ENCODE measurements at places on chromosomes 3 and 15.

GRCh38 chr15:66724732-66725463, 22.9 kb downstream of the SMAD6 start:
- DNase-seq = no peak

DNA sequence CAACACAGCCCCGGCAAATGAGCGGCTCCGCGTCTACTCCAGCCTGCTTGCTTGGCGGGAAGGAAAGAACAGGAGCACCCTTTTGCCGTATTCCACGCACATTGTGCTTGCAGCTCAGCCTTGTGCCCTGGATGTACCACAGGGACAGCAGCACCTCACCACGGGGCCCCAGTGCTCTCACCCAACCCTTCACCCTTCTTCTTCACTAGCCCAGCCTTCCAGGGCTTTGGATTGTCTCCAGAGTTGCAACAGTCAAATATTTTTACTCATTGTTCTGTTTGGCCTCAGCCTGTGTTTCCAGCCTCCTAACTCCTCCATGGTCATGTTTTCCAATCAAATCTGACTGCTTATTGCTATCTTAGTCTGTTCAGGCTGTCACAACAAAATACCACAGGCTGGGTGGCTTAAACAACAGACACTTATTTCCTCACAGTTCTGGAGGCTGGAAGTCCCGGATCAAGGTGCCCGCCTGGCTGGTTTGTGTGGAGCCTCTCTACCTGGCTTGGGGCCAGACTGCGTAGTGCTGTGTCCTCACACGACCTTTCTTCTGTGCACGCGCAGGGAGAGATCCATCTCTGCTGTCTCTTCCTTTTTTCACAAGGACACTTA, 79.2 kb upstream of the ABHD17C start:
- DNase-seq = no peak

GRCh38 chr3:158802409-158803268, 785 bp downstream of the MFSD1 start:
- no peak for DNase-seq

GRCh38 chr3:45010811-45011333, 15.2 kb upstream of the CLEC3B start:
- no peak for DNase-seq

- no peak for DNase-seq
These were observed 21.1 kb upstream of the SLC41A3 start for GRCh38 chr3:126104742-126105605.

DNA sequence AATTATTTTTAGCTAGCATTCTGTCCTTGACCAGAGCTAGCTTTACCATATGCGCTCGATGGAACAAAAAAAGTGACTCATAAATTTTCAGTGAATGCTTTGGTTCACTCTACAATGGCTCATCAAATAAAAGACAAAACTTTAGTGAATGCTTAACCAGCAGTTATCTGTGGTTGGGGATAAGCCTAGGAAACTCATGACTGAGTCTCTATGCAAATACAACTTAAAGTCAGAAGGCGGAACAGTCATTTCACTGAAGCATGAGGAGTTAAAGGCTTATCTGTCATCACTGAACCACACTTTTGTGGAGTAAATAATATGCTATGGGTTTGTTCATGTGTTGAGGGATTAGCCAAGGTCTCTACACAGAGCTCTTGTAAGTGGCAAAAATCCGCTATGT, 308.4 kb downstream of the SQOR start:
- DNase-seq = no peak

DNA sequence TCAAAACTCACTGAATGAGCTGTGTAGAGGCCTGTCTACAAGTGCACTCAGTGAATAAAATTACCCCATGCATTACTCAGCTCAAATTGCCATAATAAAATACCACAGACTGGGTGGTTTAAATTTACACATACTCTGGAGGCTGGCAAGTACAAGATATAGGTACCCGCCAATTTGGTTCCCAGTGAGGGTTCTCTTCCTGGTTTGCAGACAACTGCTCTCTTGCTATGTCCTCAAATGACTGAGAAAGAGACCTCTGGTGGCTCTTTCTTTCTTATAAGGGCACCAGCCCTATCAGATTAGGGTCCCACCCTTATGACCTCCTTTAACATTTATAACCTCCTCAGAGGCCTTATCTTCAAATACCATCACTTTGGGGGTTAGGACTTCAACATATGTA, 237.0 kb downstream of the CPNE4 start:
- DNase-seq = no peak

GRCh38 chr3:196842567-196843434, 24.9 kb upstream of the SENP5 start:
- DNase-seq = no peak

DNA sequence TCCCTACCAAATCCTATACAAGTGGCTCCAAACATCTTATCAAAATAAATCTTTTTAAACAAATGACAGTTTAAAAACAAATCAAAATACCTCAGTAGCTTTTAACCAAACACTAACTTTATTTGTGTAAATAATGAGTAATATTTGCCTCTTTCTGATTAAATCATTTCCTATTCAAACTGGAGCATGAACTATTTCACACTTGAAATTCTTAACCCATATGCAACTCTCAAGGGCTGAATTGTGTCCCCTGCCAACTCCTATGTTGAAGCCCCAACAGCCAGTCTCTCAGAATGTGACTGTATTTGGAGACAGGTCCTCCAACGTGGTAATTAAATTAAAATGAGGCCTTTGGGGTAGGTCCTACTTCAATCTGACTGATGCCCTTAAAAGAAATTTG, 55.9 kb upstream of the MCTP2 start:
- no peak for DNase-seq

- DNase-seq = no peak
These were observed 112.1 kb downstream of the LRRK1 start for GRCh38 chr15:101031213-101031612.

GRCh38 chr3:38608086-38608775, 41.3 kb downstream of the SCN5A start:
- DNase-seq = no peak

GRCh38 chr3:42300013-42300412, 34.0 kb upstream of the CCK start:
- no peak for DNase-seq

GRCh38 chr3:47766186-47766585, 15.5 kb downstream of the SMARCC1 start:
- no peak for DNase-seq

- no peak for DNase-seq
These were observed 99.9 kb upstream of the MLF1 start for GRCh38 chr3:158470944-158471638.

- DNase-seq = no peak
These were observed at the start of gene PTX3 for GRCh38 chr3:157436583-157437291. TSS of gene PTX3 (plus strand) at chr3:157436850. CDS start at chr3:157436934, 84 bp downstream.

GRCh38 chr3:182651461-182651860, 141.8 kb upstream of the ATP11B start:
- no peak for DNase-seq

DNA sequence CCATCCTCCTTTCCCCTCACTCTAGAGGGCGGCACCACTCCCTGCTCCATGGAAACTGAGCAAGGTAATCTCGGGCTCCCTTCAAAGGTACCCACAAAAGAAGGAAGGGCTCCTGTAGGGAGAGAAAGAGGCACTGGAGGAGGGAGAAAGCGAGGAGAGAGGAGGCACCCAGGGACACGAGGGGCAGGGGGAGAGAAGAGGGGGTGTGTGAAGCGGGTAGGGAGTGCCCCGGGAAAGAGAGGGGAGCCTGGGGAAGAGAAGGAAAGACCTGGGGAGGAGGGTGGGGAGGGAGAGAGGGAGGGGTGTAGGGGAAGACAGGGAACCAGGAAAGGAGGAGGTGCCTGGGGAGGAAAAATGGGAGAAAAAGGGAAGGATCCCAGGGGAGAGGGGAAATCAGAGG, 523 bp downstream of the VILL start:
- no peak for DNase-seq

DNA sequence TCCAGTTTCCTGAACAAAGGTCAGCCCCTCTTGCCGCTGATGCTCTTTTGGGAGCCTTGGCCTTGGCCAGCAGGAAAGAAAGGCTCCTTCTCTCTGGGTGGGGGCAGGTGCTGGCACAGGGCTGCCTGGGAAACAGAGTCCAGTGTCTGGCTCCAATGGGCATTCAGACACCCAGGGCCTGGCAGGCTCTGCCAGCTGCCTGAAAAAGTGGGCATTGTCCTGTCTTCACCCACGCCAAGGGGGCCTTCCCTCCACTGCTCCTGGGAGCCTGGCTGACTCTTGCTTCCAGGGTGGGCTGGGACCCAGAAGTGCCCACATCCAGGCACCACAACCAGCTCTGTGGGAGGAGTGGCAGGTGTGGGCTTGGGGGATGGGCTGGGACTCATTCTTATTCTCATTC, 62.7 kb downstream of the RHCG start:
- DNase-seq = no peak

GRCh38 chr3:24450160-24450907, 44.3 kb downstream of the THRB start:
- DNase-seq = no peak

DNA sequence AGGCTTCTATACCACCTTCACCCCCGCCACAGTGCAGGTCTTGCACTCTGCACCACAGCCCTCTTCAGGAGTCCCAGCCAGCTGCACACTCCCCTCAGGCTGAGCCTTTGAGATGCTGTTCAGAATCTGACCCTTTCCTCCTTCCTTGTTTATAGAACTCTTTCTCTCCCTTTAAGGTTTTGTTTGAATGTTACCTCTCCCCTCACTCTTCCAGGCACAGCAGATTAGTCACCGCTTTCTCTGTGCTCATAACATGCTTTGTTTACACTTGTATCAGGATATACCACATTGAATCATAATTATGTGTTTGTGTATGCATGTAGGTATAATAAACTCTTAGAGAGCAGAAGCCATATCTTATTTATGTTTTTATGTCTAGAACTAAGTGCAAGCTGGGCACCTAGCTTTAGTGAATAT, 168.4 kb upstream of the BCL6 start:
- no peak for DNase-seq

DNA sequence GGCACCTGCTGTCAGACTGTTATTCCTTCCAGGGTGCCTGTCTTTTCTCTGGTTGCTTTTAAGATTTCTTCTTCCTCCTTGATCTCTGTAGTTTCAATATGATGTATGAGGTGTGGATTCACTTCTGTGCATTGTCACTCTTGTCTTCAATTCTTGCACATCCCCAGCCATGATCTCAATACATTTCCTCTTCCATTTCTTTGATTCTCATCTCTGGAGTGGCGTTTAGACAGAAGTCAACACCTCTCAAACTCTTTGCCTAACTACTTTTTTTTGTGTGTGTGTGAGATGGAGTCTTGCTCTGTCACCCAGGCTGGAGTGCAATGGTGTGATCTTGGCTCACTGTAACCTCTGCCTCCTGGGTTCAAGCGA, 224.4 kb upstream of the LYSMD4 start:
- DNase-seq = no peak

- no peak for DNase-seq
These were observed 31.2 kb downstream of the SLC25A36 start for GRCh38 chr3:140972833-140973232.
